ENCODE measurements at places on chromosomes 3 and 15.

GRCh38 chr3:4570840-4571621, 77.9 kb downstream of the ITPR1 start:
- no peak for DNase-seq

DNA sequence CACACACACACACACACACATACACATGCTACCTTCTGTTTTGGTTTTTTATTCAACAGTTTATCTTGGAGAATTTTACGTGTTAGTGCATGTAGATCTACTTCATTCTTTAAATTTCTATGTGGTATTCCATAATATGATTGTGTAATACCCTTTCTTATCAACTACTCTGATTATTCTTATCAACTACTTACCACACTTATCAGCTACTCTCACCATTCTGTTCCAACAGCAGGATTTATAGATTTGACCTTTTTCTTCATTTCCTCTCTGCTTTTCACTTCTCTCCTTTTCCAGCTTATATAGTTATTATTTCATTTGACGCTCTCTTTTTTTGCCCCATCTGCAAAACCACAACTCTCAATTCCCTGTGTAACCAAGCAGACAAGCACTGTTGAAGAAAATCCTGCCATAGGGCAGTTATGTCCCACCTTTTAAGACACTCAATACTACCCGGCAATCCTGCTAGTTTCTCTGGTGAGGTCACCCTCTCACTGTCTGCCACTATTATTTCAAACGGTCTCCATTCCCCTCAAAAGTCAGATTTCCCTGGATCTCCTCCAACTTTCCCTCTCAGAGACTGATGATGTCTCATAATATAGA, 56.9 kb upstream of the SATB1 start:
- no peak for DNase-seq

DNA sequence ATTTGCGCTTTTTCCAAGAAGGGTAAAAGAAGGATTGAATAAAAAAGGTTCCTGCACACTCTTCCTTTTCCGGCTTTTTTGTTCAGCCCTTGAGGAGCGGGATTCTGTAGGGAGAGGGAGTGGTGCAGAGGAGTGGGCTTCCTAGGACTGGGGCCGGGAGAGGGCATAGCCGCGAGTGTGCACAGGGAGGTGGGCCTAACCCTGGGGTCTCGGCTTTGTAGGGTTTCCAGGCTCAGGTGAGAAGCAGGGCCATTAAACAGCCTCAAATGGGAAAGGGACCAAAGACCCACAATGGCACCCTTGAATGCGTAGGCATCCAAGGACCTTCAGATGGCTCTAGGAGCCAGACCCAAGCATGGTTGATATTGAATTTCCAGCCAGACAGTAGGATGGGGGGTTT, 35.4 kb upstream of the RAB6B start:
- DNase-seq = no peak

GRCh38 chr15:26758079-26758478, 14.8 kb downstream of the GABRB3 start:
- no peak for DNase-seq

GRCh38 chr3:69012800-69013252, 658 bp downstream of the EOGT start:
- DNase-seq = no peak

GRCh38 chr3:148930752-148931151, 60.6 kb upstream of the GYG1 start:
- no peak for DNase-seq

DNA sequence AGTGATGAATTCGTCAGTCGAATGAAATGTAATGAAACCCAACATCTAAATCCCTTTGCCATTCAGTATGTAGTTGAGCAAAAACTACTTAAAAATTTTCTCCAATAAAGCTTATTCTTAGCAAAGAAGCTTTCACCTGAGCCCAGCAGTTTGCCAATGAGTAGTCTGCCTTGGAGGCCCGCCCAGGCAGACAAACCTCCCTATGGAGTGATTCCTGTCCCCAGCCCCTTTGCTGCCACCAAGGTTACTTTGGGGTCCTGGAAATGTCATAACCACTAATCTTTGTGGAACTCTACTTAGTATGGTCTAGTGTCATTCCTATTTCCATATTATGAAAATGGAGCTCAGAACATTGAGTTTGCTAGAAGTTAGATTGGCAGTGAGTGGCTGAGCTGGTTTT, 12.1 kb downstream of the UBAP1L start:
- no peak for DNase-seq

Measured in thymus (tissue), 14 donors.